ENCODE measurements at places on chromosomes 12 and 14. TPM values are rescaled to one million over a fixed set of nuclear protein-coding genes. Genes with fewer than 3 reads are reported as not detected.
A peak's percentile ranks its signal among the peaks of the same experiment; 100 is the strongest.

The KRT6C gene
- polyA plus RNA-seq, result not detected

GRCh38 chr12:80269803-80270552 is 170.6 kb downstream of the OTOGL start:
- peak; percentile 19 for DNase-seq

DNA sequence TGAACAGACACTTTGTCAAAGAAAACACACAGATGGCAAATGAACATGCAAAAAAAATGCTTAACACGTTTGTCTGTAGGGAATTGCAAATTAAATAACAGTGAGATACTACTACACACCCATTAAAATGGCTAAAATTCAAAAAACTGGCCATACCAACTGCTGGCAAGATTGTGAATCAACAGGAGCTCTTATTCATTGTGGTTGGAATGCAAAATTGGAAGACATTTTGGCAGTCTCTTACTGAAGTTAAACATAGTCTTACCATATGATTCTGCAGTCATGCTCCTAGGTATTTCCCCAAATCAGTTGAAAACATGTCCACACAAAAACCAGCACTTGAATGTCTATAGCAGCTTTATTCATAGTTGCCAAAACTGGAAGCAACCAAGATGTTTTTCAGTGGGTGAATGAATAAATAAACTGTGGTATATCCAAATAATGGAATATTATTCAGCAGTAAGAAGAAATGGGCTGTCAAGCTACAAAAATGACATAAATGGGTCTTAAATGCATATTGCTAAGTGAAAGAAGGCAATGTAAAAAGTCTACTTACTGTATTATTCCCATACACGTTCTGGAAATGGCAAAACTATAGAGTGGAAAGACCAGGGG is 91.4 kb downstream of the PLEKHA5 start:
- no peak for DNase-seq

DNA sequence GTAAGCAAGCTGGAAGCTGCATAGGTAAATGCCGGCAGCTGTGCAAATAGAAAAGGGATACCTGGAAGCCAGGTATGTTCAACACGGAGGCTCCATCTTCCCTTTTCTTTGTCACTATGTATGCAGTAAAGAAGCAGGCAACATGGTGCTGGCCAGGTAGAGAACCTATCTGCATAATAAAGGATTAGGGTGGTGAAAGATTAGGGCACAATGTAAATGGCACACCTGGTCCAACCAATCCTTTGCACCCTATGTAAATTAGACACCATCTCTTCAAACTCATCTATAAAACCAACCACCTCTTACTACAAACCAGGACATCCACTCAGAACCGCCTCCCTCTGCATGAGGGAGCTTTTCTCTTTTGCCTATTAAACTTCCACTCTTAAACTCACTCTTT is 32.3 kb downstream of the RPS29 start:
- DNase-seq, result no peak

The ZDHHC22 gene
- 0.41 TPM for polyA plus RNA-seq
